ENCODE measurements at places on chromosomes 1 and 21.

DNA sequence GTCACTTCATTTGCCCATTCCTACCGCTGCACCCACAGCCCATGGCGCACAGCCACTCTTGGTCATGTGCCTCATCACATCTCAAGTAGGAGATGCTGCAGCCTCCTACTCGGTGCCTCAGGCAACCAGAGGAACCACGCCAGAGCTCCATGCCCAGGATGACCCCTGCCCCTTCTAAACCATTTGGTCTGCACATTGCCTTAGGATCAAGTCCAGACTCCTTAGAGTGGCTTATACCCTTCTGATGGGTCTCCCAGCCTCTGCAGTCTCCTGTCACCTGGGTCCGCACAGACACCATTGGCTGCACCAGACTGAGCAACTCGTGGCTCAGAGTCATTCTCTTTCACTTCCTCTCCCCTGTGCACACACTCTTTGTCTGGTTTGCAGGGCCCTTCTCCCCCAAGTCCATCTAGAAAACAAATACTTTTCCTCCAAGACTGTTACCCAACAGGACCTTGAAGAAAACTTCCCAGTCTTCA lies 2.2 kb upstream of the ADORA3 start:
- DNase-seq: no peak

DNA sequence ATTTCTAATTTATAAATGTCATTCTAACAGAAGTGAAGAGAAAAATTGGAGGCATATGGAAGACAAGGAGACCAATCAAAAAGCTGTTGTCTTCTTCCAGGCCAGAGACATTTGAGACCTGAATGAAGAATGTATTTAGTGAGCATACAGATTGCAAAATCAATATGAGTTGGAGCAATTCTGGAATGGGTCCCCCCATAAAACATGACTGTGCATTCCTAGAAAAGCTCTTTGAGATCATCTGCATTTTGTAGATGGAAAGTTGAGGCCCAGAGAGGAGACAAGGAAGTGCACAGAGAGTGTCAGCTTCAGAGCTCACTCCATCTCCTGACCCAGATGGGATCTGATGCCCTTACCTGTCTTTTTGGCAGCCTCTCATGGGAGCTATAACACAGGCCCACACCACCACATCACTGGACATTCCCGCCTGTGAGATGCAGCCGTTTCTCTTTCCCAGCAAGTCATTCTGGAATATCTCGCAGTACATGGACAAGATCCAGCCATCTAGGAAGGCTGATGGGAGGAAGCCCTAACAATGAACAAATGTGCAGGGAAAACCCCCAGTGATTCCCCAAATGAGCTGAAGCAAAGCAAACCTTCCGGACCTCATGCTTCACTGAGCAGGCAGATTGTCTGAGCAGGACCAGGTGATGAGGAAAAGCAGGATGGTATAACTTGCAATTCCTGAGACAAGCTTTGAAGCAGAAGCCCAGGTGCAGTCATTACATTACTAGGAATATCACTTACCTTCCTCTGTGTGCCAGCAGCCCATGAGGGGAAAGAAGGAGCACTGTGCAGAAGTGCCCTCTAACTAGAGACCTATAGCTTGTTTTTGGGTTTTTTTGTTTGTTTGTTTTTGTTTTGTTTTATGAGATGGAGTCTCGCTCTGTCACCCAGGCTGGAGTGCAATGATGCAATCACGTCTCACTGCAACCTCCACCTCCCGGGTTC lies 445.6 kb downstream of the PLPP3 start:
- peak; percentile 56 for DNase-seq

GRCh38 chr1:155044812-155045657 lies 6.1 kb upstream of the ADAM15 start:
- peak; percentile 86 for DNase-seq

GRCh38 chr1:231171623-231172197 lies 9.9 kb downstream of the TRIM67 start:
- DNase-seq: no peak

DNA sequence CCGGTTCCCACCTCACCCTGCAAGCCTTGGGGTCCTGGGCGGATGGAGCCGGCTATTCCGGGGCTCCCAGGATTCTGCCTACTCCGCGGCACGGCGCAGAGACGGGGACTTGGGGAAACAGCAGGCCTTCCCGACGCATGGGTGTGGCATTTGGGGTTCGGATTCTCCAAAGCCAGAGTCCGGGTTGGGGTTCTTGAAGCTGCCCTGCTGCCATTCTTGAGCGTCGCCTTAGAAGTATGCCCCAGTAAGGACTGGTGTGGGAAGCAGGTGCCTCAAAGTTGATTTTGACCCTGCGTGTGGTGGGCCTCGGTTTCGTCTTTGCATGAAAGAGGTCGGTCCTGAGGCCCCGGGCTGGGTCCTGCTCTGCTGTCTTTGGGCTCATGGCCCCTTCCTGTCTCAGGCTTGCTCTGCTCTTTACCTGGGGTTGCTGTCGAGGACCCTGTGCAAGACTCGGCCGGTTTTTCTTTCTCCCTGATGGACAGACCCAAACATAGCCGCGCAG lies 696 bp downstream of the GUK1 start:
- no peak for DNase-seq

GRCh38 chr1:6273380-6273891 lies 12.5 kb upstream of the GPR153 start:
- peak; percentile 26 for DNase-seq

DNA sequence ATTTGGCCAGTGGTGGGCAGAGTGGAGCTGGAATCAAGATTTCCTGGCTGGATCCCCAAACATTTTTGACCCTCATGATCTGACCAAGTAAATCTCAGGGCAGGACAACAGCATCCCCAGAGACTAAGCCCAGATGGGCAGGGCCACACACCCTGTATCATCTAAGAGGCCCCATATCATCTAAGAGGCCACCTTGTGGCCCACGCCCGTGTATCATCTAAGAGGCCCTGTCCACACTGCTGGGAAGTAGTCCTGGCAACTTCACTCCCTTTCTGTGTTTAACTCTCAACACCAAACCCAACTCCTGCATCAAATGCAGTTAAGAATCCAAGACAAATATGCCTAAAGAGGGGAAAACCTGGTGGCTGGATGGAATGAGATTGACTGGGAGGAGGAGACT lies 81.6 kb upstream of the SSX2IP start:
- DNase-seq: no peak

GRCh38 chr1:41622859-41623732 lies 138.6 kb upstream of the EDN2 start:
- DNase-seq: no peak

DNA sequence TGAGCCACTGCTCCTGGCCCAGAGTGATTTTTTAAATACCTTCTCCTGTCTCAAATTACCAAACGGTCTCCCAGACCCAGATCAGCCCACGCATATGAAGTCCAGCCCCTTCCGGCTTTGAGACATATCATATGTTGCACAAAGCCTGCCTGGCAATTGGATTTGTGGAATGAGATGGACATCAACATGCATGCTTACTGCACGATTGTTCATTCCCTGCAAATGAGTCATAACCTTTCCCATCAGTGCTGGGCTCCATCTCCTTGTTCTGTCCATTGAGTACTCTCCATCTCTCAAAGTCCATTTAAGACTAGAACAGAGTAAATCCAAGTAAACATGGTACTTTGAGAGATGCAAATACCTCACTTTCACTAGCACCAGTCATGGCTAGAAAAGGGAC lies 612.2 kb upstream of the USP24 start:
- peak; percentile 97 for DNase-seq

DNA sequence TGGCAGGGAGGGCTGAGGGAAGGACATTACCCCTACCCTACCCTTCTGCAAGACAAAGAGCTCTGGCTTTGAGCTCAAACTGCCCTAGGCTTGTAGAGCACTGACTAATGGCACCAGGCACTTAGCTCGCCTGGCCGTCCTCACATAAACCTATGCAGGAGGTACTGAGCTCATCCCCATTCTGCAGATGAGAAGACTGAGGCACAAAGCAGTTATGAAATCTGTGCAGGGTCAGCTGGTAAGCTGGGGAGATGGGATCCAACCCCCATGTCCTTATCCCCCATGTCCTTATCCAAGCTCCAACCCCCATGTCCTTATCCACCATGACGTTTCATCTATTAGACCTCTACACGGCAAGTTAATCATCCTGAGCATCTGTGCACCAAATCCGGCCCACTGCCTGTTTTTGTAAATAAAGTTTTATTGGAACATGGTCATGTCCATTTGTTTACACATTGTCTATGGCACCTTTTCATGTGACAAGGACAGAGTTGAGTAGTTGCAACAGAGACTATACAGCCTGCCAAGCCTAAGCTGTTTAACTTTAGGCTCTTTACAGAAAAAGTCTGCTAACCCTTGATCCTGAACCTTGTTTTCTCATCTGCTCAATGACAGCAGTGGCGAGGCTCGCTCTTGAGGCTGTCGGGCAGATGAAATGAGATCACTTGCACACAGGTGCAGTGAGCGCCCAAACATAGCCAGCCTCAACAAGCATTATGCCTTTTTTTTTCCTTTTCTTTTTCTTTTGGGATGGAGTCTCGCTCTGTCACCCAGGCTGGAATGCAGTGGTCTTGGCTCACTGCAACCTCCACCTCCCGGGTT lies 86.8 kb downstream of the FBXO2 start:
- DNase-seq: no peak

GRCh38 chr1:86114816-86115400 lies 41.7 kb downstream of the COL24A1 start:
- DNase-seq: no peak

DNA sequence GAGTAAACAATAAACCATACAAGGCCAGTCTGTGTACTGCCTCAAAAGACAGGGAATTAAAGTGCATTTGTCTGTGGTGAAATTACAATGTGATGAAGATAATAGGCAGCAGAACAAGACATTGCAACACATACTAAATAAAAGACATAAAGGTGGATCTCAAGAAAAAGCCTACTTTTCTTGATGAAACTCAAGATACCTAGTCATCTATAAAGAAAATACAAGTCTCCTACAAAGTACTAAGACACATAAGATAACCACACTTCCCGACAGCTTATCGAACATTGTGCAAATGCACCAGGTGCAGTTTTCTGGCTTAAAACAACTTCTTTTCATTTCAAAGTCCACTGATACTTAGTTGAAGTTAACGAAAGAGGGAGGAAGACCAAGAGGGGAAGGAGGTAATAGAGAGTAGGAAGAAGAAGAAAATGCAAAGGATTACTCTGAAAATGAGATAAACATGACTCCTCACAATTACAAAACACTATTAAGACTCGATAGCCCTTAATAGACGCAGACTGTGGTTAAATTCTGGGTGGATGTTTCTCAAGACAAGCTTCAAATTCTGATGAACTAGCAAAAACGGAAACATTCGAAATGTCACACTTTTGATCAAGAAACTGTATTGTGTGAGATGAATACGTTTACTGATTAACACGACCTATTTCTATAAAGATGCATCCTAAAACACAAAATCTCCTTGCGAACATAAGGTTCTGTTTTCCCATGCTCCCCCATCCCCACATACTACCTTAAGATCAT lies 2.0 kb downstream of the HNRNPR start:
- peak; percentile 50 for DNase-seq

DNA sequence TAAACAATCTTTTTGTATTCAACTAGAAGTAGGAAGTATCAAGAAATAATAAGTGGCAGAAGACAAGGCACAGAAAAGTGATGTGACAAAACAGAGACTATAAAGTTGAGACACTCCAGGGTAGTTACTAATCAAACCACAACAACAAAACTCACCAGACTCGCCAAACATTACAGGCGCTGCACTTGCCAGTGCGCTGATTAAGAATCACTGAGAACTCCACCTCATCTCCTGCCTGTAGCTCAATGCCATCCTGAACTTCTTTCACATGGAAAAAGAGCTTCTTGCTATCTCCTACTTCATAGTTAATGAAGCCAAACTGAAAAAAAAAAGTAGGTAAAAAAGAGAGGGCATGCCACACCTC lies 2.8 kb upstream of the NRAS start:
- no peak for DNase-seq

- DNase-seq: no peak
Measured at GRCh38 chr1:158324395-158324794, 6.9 kb downstream of the CD1B start.

DNA sequence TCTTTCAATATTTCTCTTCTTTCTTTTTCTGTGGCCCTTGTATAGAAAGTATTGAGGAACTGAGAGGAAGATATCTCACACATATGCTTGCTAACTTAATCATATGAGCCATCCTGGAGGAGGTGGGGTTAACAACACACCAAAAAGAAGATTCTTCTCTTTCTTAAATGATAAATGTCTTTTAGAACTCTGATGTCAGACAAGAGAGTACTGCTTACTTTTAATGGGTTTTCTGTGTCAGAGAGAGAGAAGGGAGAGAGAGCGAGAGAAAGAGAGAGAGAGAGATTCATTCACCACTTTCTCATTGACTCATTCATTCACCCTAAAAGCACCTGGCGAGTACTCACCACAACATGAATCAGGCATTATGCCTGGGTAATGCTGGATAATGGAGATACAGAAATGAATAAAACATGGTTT lies 250.3 kb upstream of the SGIP1 start:
- DNase-seq: no peak

DNA sequence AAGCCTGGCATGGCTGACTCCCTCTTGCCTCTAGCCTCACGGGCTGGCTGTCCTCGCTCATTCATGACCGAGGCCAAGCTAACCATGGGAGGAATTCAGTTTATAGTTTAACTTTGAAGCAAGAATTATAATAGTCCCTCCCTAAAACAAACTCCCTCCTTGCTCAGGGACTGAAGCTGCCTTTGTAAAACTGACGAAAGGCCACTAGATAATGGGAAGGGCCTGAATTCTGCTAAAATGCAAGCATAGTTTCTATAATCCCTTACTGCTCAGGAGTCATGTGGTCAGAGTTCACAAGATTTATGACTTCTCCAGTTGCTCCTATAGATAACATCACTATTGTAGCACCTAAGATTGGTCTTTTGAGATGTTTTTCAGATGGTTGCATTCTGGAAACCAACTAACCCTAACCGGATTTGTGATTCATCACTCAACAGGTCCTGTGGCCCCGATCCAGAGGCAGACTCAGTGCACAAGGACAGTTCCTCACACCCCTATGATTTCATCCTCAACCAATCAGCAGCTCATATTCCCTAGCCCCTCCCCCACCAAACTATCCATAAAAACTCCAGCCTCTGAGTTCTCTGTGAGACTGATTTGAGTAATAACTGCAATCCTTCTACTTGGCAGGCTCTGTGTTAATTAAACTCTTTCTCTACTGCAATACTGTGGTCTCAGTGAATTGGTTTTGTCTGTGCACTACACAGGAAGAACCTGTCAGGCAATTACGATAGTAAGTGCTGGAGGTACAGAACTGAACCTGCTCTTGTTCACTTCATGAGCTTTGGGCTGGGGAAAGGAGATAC lies 26.4 kb downstream of the HHIPL2 start:
- DNase-seq: peak; percentile 70

GRCh38 chr1:244201750-244202149 lies 150.7 kb downstream of the ZBTB18 start:
- DNase-seq: no peak

DNA sequence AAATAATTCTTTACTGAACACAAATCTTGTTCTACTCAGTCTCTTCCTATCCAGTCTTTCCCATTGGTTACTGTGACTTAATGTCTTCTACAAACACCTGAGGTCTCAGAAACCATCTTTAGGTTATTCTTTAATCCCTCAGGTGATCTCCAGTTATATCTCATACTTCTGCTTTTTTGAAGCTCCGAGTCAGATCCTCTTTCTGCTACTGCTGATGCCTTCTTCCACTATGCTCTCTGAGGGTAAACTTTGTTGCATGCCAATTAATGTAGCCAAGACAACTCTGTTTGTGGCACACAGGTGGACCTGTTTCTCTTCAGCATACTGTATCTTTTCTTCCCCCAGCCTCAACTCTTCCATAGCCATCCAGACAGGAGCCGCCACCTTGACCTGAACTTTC lies 3.1 kb upstream of the APCS start:
- no peak for DNase-seq

Measured in fibroblast of pulmonary artery (primary cell).